ENCODE measurements at places on chromosomes 3 and 15. TPM values are rescaled to one million over a fixed set of nuclear protein-coding genes. Genes with fewer than 3 reads are reported as not detected.

SMAD6 gene
- total RNA-seq = not detected

SERINC4 gene
- total RNA-seq = not detected

POTEB3 gene
- total RNA-seq = not detected

SCG5 gene
- 3.6 TPM for total RNA-seq

C3orf85 gene
- total RNA-seq = not detected

CCDC13 gene
- total RNA-seq = not detected

IFT80 gene
- total RNA-seq = 35.3 TPM

ACP3 gene
- total RNA-seq = 0.33 TPM

GOLGA6L7 gene
- not detected for total RNA-seq

PRKCD gene
- total RNA-seq = 6.2 TPM

ALS2CL gene
- total RNA-seq = 57.5 TPM

SMCO1 gene
- not detected for total RNA-seq

CPLX3 gene
- not detected for total RNA-seq

LSAMP gene
- total RNA-seq = not detected

PP2D1 gene
- total RNA-seq = not detected

ISG20 gene
- 1.0 TPM for total RNA-seq

EFCC1 gene
- total RNA-seq = not detected

STAB1 gene
- total RNA-seq = 0.17 TPM

CEMIP gene
- total RNA-seq = 1.3 TPM

DNASE1L3 gene
- not detected for total RNA-seq

INKA1 gene
- total RNA-seq = 17.3 TPM

FAM227B gene
- 5.5 TPM for total RNA-seq

GRAMD1C gene
- total RNA-seq = 2.5 TPM

UROC1 gene
- total RNA-seq = not detected

ZNF710 gene
- 9.7 TPM for total RNA-seq

GPR149 gene
- not detected for total RNA-seq

SCN5A gene
- not detected for total RNA-seq

WDR49 gene
- 0.67 TPM for total RNA-seq

ATP13A4 gene
- not detected for total RNA-seq

TM6SF1 gene
- 0.83 TPM for total RNA-seq

PLOD2 gene
- 42.1 TPM for total RNA-seq

CPB1 gene
- not detected for total RNA-seq

All from mammary epithelial cell (primary cell).